Stimulated activated CD8-positive, alpha-beta memory T cell treated with anti-CD3 and anti-CD28 coated beads, Interleukin-15, amount 100 ng/mL, for 48 hours (primary cell): ENCODE measurements at places on chromosomes 3 and 15.

DNA sequence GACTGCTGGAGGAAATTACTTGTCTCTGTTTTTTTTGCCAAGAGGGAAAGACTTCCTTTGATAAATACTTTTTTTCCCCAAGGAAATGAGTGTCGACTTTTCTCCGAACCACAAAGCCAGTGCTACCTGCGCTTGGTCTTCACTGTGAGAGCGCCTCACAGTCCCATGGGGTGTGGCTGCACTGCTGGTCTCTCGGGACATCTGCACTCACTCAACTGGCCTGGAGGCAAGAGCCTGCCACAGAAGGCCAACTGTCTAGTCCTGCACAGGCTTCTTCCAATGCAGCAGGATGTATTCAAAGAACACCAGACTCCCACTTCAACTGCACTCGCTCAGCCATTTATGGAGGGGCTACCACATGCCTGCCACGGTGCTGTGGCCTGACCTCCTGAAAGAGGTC is 40.6 kb upstream of the CGNL1 start:
- DNase-seq = no peak

DNA sequence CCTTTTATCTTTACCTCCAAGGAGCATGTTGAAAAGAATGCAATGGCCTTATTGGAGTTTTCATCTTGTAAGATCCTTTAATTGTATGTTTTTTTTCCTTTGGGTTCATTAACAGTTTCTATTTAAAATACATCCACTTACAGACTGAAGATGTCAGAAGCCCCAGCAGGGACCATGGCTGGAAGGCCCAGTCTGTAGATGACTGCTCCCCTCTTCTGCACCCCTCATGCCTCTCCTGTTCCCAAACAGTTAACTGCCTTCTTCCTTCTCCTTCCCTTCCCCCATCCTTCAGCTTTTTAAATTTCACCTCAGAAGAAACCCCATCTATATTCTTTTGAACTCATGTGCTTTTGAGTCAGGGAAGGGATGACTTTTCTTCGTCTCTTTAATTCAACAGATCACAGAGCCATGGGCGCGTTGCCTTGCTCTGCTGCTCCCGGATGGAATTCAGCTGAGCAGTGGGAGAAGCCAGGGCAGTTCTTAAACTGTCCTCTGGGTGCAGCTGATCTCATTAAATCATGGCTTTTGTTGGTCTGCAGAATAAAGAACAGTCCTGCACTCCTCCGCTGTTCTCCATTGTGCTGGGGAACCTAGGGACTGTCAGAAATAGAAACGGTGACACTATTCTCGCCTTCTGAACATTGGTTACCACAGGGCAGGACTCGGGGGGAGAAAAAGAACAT is 71.5 kb upstream of the EIF1B start:
- DNase-seq = no peak

DNA sequence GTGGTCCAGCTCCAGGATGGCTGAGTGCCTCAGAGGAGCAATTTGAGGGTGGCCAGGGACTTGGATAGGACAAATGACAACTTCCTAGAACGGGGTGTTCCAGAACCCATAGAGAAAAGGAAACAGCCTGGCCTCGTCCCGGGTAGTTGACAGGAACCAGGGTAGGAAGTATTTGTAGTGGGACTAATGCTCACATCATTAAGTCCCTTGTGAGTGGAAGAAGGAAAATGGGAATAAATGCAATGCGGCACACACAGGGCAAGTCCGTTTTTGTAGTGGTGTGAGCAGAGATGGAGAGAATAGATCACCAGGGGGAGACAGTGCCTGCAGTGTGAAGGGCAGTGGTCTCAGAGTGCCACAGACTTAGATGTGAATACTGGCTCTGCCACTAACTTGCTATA is 19.6 kb downstream of the TIMP4 start:
- no peak for DNase-seq

GRCh38 chr15:84970843-84971242 is 10.8 kb upstream of the PDE8A start:
- no peak for DNase-seq

GRCh38 chr3:152314677-152315353 is 46.1 kb downstream of the MBNL1 start:
- DNase-seq = no peak

DNA sequence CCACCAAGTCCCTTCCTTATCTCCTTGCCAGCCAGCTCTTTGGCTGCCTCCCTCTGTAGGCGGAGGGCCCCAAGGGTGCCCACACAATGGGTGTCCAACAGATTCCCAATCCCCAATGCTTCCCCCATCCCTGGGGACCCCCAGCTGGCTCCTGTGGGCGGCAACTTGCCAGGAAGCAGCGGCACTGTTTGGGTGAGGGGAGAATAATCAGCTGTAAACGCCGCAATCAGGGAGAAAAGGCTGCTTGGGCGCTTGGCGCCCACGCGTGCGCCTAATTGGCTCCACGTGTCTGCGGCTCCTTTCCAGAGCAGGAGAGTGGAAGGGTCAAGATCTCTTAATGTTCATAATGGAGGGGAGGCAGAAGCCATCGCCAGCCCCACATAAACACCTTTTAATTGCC is 67.9 kb upstream of the TMEM115 start:
- no peak for DNase-seq

DNA sequence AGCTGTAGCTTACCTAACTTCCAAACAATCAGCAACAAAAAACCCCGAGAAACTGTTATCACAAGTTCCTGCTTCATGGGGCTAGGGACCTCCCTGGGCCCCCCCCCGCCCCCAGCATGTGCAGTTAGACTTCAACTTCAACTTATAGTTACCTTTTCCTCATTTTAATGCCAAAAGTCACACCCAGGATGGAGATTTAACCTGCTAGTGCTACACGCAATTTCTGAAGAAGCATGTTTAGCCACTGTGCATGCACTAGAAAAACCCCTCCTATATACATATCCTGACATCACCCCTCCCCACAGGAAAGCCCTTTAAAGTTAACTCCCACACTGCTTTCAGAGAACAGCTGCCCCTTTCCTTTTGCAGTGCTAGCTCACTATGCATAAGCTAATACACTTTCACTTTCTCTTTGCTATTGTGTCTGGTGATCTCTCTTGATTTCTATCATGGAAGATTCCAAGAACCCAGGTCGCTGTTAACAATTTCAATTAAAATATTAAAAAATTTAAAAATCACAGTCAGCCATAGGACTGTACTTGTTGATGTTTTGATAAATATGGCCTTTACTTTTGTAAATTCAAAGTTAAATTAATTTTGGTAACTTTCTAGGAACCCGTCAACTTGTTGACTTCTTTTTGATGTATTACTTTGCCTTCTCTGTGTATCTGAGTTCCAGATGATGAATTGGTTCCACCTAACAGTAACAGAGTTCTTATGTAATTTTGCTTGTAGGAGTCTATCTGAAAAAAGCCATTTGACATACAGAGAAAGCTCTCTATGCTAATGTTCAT is 75.2 kb upstream of the ACAD9 start:
- DNase-seq = no peak

DNA sequence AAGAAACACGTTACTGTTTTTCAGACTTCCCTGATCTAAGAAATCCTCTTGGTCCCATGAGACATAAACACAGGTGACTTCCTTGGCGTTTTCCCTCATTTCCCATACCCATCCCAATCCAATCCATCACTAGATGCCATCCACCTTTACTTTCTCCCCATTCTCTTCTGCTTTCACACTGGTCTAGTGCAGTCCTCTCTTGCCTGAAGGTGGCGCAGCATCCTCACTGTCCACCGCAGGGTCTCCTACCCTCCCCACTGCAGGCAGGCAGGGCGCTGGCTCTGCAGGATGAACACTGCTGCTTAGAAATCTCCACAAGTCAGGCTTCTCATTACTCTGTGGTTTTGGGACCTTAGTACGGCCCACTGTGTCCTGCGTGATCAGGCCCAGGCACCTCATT is 58.2 kb downstream of the RAB7A start:
- DNase-seq = no peak

- no peak for DNase-seq
Observed at GRCh38 chr15:34733621-34734020, 21.2 kb downstream of the GJD2 start.

- no peak for DNase-seq
Observed at GRCh38 chr3:186012137-186012536, 74.3 kb upstream of the TRA2B start.

DNA sequence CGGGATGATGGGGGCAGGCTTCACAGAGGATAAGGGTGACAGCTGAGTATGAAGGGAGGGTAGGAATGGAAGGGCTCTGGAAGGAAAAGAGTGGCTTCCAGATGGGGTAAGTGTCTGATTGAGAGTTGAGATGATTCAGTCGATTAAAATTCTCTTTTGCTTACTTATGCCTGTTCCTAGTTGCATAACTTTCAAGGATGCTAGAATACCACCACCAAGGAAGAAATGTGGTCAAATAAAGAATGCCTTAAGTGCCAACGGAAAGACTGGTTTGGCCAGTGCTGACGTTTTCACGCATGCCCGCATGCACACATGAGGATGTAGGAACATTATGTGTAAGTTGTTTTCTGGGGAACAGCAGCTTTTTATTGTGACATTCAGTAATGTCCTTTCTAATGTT is 263.4 kb upstream of the WNT5A start:
- no peak for DNase-seq

GRCh38 chr3:28972921-28973320 is 307.9 kb upstream of the RBMS3 start:
- DNase-seq = no peak

GRCh38 chr3:69490971-69491370 is 105.1 kb upstream of the FRMD4B start:
- no peak for DNase-seq
